ENCODE measurements at places on chromosomes 12 and 14.

- DNase-seq, result no peak
Observed at GRCh38 chr12:116015525-116015924, 262.0 kb downstream of the MED13L start.

GRCh38 chr12:3809357-3810015 lies 56.6 kb upstream of the CRACR2A start:
- no peak for DNase-seq

- DNase-seq, result no peak
Observed at GRCh38 chr12:104529130-104529874, 72.6 kb downstream of the CHST11 start.

DNA sequence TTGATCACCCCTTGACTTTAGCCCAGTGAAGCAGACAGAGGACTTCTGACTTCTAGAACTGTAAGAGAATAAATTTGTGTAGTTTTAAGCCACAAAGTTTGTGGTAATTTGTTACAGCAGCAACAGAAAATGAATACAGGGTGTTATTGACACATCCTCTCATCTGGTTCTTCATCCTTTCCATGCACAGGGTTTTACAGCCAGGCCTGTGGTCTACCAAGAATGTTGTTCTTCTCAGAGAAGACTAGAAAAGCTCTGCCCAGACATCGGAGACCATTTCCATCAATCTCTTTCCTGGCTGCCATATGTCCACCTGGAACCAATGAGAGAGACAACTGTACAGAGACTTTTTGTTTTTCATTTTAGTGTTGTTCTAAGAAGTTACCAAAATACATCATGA lies 308.2 kb upstream of the AMIGO2 start:
- no peak for DNase-seq

- DNase-seq, result no peak
Observed at GRCh38 chr14:52951681-52952554, 1.1 kb upstream of the FERMT2 start.

- DNase-seq, result no peak
Observed at GRCh38 chr14:75748336-75748735, 87.3 kb downstream of the TTLL5 start.

DNA sequence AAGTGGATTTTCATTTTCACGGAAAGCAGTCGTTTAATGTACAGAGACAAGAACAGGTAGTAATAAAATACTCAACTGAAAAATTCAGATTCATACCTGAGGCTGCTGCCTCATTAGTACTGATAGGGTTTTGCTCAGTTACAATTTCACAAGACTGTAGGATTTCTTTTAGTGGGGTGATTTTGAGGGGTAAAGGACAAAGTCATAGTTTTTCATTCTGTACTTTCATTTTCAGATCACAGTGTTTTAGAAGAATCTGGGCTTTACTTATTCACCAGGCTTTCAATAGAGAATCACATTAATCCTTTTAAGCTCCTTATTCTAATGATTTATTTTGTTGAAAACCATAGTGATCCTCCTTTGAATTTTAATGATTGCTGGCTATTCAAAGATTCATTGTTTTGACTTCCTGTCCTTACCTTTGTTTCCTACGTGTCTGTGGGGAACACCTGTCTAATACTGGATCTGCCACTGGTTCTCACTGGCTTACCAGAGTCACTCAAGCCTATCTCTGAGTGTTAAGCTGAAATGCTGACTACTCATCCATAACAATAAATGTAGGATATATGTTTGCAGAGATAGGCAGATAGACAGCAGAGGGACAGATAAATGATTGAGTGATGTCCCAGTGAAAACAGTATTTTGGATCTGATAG lies 243.8 kb upstream of the NPAS3 start:
- DNase-seq, result no peak

DNA sequence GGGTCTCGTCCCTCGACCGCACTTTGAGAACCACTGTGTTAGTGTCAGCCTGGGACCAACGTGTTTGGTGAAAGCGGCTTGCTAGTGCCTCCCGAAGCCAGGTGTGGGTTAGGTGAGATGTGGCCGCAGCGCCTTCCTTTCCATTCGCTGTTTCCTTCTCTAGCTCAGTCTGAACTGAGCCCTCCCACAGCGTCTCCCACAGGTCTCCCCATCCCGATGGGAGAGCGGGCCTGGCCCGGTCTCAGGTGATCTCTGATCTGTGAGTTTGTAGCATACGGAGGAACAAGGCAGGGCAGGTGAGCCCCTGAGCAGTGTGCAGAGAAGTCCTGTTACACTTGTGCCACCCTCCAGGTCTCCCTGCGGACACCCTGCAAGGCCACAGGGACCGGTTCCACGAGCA lies 19.3 kb downstream of the HIP1R start:
- no peak for DNase-seq

DNA sequence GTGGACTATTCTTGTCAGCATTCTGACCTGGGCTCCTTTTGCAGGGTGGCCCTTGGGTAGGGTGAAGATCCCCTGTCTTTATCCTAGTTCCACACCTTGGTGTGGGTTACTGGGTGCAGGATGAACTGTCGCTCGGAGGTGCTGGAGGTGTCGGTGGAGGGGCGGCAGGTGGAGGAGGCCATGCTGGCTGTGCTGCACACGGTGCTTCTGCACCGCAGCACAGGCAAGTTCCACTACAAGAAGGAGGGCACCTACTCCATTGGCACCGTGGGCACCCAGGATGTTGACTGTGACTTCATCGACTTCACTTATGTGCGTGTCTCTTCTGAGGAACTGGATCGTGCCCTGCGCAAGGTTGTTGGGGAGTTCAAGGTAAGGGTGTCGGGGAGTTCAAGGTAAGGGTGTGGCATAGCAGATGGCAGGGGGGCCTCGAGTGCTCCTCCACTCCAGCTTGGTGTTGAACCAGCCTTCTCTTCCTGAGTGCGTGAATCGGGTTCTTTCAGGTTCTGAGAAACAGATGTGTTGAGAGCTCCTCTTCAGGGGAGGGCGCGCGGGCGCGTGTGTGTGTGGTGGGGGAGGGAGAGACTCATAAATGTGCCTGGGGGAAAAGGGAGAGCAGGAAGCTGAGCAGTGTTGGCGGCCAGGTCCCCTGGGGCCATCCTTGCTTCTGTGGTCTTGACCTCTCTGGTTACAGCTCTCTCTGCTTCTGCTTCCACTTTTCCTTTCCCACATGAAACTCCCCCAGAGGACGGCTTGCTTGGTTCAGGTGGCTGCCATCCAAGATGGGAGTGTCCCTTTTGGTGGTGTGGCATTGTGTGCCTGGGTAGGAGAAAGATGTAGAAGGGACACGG lies 4.0 kb downstream of the ATG101 start:
- no peak for DNase-seq

DNA sequence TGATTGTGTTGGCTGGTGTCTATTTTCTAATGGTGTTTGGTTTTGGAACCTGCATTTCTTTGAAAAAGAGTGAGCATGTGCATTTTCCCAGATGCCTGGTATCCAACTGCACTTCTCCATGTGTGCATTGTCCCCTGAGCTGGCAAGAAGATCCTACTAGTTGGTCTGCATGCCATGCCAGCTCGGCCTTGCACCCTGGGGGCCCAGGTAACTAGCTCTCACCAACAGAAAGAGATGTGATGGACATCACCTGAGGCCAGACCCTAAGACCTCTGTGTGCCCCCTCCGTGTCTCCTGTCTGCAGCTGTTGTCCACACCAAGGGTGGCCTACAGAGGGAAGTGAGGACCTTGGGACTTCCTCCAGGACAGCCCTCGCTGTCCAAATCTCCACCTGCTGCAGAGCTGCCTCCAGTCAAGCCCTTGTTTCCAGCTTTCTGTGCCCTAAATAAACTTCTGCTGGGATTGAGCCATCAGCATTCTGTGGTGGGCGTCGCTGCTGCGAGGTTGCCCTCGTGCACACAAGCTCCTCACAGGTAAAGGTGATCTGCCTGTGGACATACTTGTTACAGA lies 30.1 kb upstream of the GPR132 start:
- no peak for DNase-seq

DNA sequence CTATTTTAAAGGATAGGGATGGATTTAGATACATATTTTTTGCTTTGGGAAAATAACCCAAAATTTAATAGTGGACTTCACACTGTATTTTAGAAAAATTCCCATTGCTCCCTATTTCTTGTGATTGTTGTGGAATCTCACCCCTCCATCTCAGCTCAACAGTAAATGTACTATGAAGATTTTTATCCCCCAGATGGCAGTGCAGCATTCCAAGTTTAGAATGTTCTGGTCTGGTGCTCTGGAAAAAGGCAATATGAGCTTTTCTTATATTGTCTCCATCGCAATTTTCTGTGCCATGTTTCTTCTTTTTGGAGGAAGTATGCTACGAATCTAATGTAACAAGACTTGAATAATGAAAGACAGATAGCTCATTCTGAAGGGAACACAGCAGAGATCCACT lies 471.7 kb upstream of the SYT1 start:
- no peak for DNase-seq

GRCh38 chr14:54848910-54849309 lies 53.7 kb downstream of the GCH1 start:
- DNase-seq, result no peak

DNA sequence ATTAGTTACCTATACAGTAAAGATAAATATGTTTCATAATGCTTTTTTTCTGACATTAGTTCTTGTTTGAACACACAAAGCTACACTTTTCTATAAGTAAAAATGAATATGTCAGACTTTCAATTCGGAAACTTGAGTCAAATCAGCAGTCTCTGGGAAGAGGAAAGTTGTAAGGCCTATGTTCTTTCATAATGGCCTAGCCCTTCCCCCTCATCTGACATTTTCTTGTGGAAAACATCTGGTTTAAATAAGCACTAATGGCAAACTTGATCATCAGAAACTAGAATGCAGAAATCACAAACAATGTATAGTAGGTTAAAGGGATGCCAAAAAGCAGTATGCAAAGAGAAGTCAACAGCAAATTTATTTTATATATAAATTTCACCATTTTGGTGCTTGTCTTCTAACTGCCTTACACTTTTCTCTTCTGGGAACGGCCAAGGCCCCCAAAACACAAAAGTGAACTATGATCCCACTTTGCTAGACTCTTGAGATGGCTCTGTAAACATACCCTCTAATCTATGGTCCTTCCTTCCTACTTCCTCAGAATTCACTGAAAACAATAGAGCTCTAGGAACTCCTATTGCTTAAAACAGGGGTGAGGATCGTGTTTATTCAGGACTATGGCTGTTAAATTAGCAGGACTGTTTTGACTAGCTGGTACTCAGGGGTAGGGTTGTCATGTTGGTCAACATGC lies 444.1 kb downstream of the RAD51B start:
- no peak for DNase-seq

DNA sequence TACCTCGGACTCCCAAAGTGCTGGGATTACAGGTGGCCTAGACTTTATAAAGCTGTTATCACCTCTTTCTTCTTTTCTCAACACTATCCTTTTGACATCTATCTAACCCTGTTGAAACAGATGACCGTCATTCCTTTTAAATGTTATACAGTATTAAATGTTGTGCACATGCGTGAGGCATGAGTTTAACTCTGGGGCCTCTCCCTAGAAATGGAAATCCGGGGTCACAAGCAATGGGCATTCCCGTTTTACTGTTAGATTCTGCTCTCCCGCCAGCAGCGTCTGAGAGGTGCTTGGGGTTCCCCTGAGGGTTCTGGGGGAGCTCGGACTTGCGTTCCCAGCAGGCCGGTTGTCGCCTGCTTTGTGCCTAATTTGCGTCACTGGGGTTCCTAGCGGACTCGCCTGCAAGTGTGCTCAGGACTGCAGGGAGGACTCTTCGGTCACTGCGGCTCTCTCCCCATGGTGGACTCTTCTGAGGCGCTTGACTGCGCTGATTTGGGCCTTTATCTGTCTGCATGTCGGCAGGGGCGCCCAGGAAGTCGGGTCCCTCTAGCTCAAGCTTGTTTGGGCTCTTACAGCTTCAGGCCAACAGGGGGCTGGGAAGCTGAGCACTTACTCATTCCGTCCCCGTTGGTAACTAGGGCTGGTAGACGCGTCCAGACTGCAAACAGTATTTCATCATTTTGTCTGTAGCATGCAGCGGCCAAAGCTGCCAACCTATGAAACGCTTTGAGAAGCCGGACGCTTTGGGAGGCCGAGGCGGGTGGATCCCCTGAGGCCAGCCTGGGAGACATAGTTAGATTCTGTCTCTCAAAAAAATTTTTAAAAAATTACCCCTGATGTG lies 1.2 kb upstream of the RAN start:
- DNase-seq, result peak; percentile 13

DNA sequence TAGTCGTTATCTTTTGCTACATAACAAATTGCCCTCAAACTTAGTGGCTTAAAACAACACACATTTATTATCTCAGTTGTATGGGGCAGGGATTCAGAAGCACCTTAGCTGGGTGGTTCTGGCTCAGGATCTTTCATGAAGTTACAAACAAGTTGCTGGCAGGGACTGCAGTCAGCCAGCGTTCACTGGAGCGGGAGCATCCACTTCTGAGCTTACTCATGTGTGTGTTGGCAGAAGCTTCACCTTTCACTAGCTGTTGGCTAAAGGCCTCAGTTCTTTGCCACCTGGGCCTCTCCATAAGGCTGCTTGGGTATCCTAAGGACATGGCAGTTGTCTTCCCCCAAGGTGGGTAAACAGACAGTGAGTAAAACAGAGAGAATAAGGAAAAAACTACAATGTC lies 365.7 kb downstream of the RPS29 start:
- no peak for DNase-seq

- DNase-seq, result no peak
Observed at GRCh38 chr12:10278104-10278503, 29.6 kb upstream of the KLRD1 start.

GRCh38 chr12:60501124-60501729 lies 905.4 kb downstream of the SLC16A7 start:
- DNase-seq, result no peak

DNA sequence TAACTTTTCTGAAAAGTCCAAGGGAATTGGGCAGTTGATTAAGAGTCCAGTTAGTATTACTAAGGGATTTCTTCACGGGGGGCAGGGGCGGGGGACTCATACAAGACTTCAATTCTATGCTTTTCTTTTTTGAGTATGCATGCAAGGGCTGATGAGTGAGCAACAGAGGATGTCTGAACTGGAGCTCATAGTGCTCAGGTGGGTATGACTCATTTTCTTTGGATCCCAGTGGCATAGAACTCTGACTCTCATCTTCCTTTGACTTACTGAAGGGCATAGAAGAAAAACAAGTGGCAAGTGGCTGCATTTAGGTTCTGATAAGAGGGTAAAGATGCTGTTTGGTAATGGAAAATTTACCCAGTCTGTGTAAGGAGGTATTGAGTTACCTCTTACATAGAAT lies 749.2 kb downstream of the NOVA1 start:
- DNase-seq, result no peak

DNA sequence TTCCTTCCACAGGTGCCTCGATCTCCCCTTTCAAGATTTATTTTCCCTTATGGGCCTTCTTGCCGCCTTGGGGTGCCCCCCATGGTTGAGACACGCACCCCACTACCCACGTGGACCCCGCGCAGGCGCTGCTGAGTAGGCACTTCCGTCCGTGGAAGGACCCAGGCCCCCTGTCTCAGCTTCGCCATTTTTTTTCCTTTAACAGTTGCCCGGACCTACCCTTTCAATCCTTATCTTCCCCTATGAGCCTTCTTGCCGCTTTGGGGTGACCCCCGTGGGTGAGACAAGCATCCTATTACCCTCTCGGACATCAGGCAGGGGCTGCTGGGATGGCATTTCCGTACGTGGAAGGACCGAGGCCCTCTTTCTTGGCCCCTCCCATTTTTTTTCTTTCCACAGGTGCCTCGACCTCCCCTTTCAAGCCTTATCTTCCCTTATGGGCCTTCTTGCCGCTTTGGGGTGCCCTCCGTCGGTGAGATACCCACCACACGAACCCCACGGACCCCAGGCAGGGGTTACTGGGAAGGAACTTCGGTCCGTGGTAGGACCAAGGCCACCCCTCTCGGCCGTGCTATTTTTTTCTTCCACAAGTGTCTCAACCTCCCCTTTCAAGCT lies 268.2 kb downstream of the ALG10 start:
- no peak for DNase-seq
